ENCODE measurements at places on chromosomes 2 and 18.

- DNase-seq = peak; percentile 92
These were observed 750.8 kb upstream of the ID2 start for GRCh38 chr2:7930800-7931635.

DNA sequence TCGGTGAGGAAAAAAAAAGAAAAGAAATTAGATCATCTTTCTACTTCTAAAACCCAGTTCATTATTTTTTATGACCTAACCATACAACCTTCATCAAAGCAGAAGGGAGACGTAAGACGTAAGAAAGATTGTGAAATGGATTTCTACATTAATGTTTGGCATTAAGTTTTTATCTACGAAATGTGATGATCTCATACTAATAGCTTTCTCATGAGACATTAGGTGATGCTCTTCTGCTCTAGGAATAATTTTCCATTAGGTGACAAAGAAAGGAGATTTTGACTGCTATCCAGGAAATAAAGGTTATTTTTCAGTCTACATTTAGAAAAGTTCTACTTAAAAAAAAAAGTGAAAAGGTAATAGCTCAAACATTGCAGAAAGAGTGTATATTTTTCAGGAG lies 748.6 kb downstream of the ERBB4 start:
- DNase-seq = no peak

DNA sequence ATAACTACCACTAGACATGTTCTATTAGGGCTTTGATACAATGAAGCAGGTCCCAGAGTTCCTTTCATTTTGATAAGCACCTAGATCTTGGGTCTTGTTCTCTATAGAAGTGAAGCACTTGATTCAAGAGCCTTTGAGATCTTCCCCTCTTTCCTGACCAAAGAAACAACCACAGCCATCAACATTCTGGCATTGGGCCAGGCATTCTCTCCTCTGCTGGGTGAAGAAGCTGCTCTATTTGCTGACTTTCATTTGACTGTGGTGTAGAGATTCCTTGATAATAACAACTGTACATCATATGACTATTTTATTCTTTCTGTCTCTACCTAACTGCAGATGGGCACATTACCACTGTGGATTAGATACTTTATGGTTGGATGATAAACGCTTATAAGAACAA lies 96.6 kb upstream of the LYPD1 start:
- no peak for DNase-seq

DNA sequence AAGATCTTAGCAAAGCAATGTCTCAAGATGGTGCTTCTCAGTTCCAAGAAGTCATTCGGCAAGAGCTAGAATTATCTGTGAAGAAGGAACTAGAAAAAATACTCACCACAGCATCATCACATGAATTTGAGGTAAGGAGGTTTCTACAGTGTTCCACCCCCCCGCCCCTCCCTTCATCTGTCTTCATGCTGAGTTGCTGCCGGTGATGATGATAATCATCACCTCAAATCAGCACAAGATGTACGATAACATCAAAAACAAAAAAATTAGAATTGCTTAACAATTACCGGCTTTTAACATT lies 14.6 kb downstream of the UGP2 start:
- DNase-seq = no peak

- DNase-seq = no peak
These were observed 877.7 kb downstream of the CBLN2 start for GRCh38 chr18:71666481-71666880.
